IMR-90 (cell line): ENCODE measurements at places on chromosomes 7 and 10. TPM values are rescaled to one million over a fixed set of nuclear protein-coding genes. Genes with fewer than 3 reads are reported as not detected.
A peak's percentile ranks its signal among the peaks of the same experiment; 100 is the strongest.

MOSPD3 gene
- polyA plus RNA-seq, result 23.2 and 30.0 TPM in 2 replicates

CPA5 gene
- polyA plus RNA-seq, result 0.53 and 0.86 TPM in 2 replicates

C10orf53 gene
- not detected in 2 replicates for polyA plus RNA-seq

DRGX gene
- polyA plus RNA-seq, result not detected in 2 replicates

C10orf67 gene
- polyA plus RNA-seq, result 0.14 and 0.15 TPM in 2 replicates

PARG gene
- 7.5 and 8.6 TPM in 2 replicates for polyA plus RNA-seq

ACTA2 gene
- polyA plus RNA-seq, result 1,117 and 1,235 TPM in 2 replicates

SPOCK2 gene
- polyA plus RNA-seq, result 0.02 TPM in 1 of 2 replicates, not detected in the other

SLC13A1 gene
- not detected in 2 replicates for polyA plus RNA-seq

ANKRD30A gene
- not detected in 2 replicates for polyA plus RNA-seq

COBL gene
- polyA plus RNA-seq, result not detected in 2 replicates

PNLIP gene
- not detected in 2 replicates for polyA plus RNA-seq

- peak; percentile 28 for DNase-seq
- H3K27me3 ChIP-seq, result no peaks in the 10 kb centered on the region
- H3K27ac ChIP-seq, result no peak overlapping the region
These were observed 460.3 kb downstream of the SUGCT start for GRCh38 chr7:40595129-40595528.

DNA sequence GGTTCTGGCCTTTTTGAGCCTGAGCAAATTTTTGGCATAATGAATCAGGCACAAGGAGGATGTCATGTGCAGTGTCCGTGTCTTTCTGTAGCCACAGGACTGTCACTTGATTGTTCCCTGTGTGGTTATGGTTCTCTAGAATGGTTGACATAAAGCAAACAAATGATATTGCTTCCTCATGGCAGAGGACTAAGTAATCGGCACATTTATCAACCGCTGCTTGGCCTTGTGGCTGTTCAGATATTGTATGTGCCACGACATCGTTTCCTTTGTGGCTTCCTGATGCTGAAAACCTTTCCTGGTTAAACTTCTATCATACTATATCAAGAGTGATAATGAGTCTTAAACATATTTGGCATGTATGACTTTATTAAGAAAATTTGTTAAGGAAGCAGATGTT lies 598.8 kb downstream of the SUGCT start:
- no peaks in the 10 kb centered on the region for H3K36me3 ChIP-seq
- no peak overlapping the region for H3K27ac ChIP-seq
- no peak overlapping the region for H3K4me3 ChIP-seq
- no peaks in the 10 kb centered on the region for H3K27me3 ChIP-seq

DNA sequence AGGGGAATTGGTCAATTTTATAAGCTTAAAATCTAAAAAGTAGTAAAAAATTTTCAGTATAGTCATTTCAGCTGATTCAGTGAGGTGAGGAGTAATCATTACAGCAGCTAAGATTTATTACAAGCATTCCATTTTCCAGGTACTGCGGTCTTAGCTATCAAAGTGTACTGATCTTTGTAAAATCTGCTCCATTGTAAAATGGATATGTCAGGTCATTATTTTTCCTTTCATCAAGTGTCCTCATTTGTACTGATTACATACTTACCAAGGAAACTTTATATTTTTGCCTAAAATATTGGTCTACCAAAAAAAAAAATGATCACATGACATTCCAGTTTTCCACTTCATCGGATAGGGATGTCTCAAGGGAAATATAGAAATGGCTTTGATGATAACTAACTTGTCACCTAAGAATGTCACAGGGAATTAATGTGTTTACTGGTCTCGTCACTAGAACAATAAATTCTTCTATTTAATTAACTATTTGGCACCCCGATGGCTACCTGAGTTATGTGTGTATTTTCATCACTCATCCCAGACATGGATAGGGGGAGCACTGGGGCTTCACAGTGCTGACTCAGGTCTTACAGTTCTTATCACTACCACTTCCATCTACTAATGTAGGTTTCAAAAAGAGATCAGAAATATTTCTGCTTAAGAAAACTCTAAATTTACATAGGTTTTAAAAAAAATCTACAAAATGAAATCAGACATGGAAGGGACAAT lies 948.4 kb downstream of the PCDH15 start:
- no peaks in the 10 kb centered on the region for H3K36me3 ChIP-seq
- no peaks in the 10 kb centered on the region for H3K27me3 ChIP-seq
- no peak for DNase-seq

DNA sequence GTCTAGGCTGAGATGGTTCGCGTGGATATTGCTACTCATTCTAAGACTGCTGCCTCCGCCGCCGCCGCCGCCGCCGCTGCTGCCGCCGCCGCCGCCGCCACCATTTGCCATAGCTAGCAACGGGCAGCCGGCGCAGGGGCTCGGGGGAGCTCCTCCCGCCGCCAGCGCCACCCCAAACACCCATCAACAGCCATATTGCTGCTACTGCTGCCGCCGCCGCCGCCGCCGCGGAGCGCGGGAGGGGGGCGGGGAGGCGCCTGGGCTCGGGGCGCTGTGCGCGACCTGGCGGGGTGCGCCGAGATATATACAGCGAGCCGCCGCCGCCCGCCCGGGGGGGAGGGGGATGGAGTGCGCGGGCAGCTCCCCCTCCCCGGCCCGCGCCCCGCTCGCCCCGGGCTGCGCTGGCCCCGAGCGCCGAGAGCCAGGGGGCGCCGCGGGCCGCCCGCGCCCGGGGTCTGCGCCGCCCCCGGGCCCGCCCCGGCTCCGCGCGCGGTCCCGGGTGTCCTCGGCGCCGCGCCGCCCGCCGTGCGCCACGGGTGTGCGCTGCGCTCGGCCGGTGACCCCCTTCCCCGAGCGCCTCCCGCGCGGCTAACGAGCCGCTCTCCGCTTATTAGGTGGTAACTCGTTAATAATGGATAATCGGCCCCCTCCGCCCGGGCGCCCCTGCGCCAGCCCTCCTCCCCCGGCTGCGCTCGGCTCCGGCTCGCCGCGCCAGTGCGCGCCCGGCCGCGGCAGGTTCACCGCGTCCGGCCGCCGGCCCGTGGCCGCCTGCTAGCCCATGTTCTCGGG lies at the start of gene KCNMA1:
Gene KCNMA1, minus strand, starts transcription at position 277 of the 789 bp plus-strand sequence.
- H3K27me3 ChIP-seq, result peaks cover 21% of the 10 kb centered on the region
- no peaks in the 10 kb centered on the region for H3K36me3 ChIP-seq
- H3K27ac ChIP-seq, result peak within 1 kb of the TSS; percentile 17; the same call in 1 of the 2 replicates
- no peak for DNase-seq
- peak within 1 kb of the TSS; percentile 95 for H3K4me3 ChIP-seq

DNA sequence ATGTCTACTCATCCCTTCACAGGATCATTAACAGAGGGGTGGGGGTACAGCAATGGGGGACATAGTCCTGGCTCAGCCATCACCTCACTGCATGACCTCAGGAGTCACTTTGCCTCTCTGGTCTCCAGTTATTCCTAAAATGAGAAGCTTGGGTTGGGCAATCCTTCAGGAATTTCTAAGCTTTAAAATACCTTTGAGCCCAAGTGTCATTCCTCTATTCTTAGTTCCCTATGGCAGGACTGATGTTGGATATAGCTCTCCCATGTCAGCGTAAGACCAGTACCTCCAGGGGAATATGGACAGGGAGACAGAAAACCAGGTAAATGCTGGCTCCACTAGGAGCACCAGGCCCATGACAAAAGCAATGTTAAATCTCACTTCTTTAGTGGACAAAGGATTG lies 34.5 kb downstream of the BLNK start:
- no peaks in the 10 kb centered on the region for H3K4me1 ChIP-seq
- no peaks in the 10 kb centered on the region for H3K27me3 ChIP-seq

DNA sequence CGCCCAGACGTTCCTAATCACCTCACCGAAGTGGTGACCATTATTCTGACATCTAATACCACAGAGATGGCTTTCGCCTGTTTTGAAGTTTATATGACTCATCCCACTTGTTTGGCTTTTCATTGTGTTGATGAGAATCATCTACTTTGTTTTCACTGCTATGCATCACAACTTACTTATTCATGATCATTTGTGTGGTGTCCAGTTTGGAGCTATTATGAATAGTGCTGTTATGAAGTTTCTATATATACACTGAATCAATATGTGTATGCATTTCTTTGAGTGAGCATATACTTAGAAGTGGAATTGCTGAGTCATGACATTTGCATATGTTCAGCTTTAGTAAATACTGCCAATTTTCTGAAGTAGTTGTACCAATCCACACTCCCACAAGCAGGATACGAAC lies 38.6 kb upstream of the TNKS2 start:
- H3K36me3 ChIP-seq, result no peaks in the 10 kb centered on the region
- no peaks in the 10 kb centered on the region; the same call in 1 of the 2 replicates for H3K27me3 ChIP-seq
- no peak overlapping the region for H3K27ac ChIP-seq
- peak; percentile 50 for DNase-seq

- no peaks in the 10 kb centered on the region for H3K36me3 ChIP-seq
- no peak overlapping the region for H3K4me3 ChIP-seq
- DNase-seq, result peak; percentile 13
- H3K27me3 ChIP-seq, result peaks cover 20% of the 10 kb centered on the region
These were observed 59.3 kb upstream of the BMPER start for GRCh38 chr7:33845991-33846509.

- DNase-seq, result no peak
- H3K4me1 ChIP-seq, result no peaks in the 10 kb centered on the region; the same call in 1 of the 2 replicates
- H3K27me3 ChIP-seq, result no peaks in the 10 kb centered on the region
- no peak overlapping the region for H3K27ac ChIP-seq
- H3K36me3 ChIP-seq, result no peaks in the 10 kb centered on the region
These were observed 77.6 kb upstream of the RSU1 start for GRCh38 chr10:16894821-16895220.

DNA sequence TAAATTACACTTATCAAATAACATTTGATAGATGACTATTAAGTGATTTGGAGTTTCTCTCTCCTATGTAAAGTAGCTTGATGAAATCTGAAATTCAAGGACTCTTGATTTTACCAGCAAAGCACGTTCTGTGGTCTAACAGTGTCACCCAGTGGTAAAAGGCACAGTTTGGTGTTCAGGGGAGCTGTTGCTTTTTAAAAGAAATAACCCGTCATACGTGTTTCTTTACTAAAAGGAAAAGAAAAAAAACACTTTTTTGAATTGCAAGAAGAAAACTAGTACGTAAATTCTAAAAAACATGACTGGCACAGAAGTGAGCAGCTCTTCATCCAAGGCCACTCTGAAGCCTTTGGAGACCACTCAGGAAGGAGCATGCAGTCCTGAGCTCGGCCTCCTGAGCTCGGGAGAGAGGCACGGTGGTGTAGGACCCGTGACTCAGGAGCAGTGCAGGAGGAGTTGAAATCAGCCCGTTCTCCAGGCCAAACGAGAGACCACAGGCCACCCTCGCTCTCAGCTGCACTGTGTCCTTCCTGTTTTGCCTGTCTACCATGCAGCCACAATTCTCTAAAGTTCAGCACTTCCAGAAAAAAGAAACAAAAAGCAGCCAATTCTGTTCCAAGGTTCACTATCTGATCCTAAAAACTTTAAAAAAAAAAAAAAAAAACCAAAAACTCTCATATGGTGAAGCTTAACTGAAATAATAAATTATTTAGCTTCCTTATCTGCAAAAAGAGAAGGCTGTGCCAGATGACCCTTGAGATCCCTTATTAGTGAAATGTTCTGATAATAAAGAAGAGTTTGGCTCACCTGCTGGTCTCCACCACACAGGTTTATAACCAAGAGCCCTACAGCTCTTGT lies 212.6 kb upstream of the FRMD4A start:
- DNase-seq, result no peak
- no peaks in the 10 kb centered on the region for H3K27me3 ChIP-seq
- peaks cover 34% of the 10 kb centered on the region for H3K36me3 ChIP-seq
- peaks cover 25% of the 10 kb centered on the region for H3K4me1 ChIP-seq

DNA sequence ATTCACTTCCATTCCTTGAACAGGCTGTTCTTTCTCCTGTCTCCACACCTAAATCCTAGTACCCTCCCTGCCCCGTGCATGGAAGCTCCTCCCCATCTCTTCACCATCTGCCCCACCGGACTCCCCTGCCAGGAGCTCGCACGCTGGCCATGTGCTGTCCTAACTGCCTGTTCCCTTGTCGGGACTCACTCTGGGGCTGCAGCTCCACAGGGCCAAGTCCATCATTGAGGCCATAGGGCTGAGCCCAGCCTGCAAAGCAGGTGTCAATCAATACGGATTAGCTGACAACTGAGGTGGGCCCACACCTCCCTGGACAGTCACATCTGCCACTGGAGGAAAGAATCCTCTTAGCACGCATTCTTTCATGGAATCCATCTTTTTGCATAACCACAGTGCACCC lies 41.4 kb upstream of the DMBT1 start:
- 0 out of 2 replicates have a peak, but pooled peaks cover 2% of the 10 kb centered on the region for H3K4me1 ChIP-seq
- H3K27ac ChIP-seq, result no peak overlapping the region
- peaks cover 16% of the 10 kb centered on the region for H3K36me3 ChIP-seq

DNA sequence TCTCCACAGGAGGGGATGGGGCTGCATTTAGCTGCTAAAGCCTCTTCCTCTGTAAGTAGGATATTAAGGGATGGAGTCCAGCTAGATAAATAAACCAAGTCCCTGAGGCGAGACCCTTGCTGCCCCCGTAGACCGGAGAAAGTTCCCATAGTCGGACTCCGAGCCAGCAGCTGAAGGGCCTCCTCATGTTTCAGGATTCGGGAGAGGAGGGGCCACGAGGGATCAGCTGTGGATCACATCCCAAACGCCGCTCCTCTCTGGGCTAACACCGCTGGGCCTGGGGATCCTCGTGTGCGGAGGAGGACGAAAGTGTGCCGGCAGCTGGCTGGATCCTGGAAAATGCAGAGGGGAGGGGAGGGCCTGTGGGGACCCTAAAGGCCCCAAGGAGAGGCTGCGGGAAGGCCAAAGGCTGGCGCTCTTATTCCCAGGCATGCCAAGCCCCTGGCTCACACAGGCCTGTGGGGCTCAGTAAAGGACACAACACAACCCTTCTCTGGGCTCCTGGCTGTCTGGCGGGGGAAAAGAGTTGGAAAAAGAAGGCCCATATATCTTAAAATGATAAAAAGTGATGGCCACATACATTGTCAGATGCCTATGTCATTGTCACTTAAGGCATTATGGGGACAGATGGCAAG lies 82.5 kb upstream of the TMEM72 start:
- H3K27me3 ChIP-seq, result no peaks in the 10 kb centered on the region
- peak; percentile 54 for DNase-seq
- H3K4me1 ChIP-seq, result peaks cover 16% of the 10 kb centered on the region
- no peaks in the 10 kb centered on the region for H3K36me3 ChIP-seq
- H3K27ac ChIP-seq, result no peak overlapping the region

- no peaks in the 10 kb centered on the region for H3K27me3 ChIP-seq
- no peak overlapping the region for H3K4me3 ChIP-seq
- H3K4me1 ChIP-seq, result no peaks in the 10 kb centered on the region
- H3K27ac ChIP-seq, result no peak overlapping the region
These were observed 34.6 kb downstream of the PPP1R9A start for GRCh38 chr7:94941844-94942632.

- H3K36me3 ChIP-seq, result peaks cover 14% of the 10 kb centered on the region
- H3K27ac ChIP-seq, result no peak overlapping the region
- H3K4me1 ChIP-seq, result 0 out of 2 replicates have a peak, but pooled peaks cover 1% of the 10 kb centered on the region
These were observed 743 bp upstream of the PITRM1 start for GRCh38 chr10:3173171-3173878.

- no peaks in the 10 kb centered on the region for H3K36me3 ChIP-seq
- H3K27me3 ChIP-seq, result no peaks in the 10 kb centered on the region
- no peak overlapping the region for H3K4me3 ChIP-seq
- H3K4me1 ChIP-seq, result no peaks in the 10 kb centered on the region
These were observed 205.3 kb upstream of the GALNT17 start for GRCh38 chr7:70926666-70927065.

- H3K4me1 ChIP-seq, result peaks cover 9% of the 10 kb centered on the region
- peak overlapping the region; percentile 32; the same call in 1 of the 2 replicates for H3K27ac ChIP-seq
- peak; percentile 41 for DNase-seq
These were observed 34.8 kb upstream of the AGR2 start for GRCh38 chr7:16839646-16840045.

GRCh38 chr10:76435157-76435556 lies 1003.7 kb downstream of the LRMDA start:
- no peak overlapping the region for H3K4me3 ChIP-seq
- DNase-seq, result no peak
- peaks cover 11% of the 10 kb centered on the region for H3K4me1 ChIP-seq
- no peaks in the 10 kb centered on the region for H3K36me3 ChIP-seq
- H3K27me3 ChIP-seq, result no peaks in the 10 kb centered on the region
- no peak overlapping the region for H3K27ac ChIP-seq
